ENCODE measurements at places on chromosomes 16 and 17.

DNA sequence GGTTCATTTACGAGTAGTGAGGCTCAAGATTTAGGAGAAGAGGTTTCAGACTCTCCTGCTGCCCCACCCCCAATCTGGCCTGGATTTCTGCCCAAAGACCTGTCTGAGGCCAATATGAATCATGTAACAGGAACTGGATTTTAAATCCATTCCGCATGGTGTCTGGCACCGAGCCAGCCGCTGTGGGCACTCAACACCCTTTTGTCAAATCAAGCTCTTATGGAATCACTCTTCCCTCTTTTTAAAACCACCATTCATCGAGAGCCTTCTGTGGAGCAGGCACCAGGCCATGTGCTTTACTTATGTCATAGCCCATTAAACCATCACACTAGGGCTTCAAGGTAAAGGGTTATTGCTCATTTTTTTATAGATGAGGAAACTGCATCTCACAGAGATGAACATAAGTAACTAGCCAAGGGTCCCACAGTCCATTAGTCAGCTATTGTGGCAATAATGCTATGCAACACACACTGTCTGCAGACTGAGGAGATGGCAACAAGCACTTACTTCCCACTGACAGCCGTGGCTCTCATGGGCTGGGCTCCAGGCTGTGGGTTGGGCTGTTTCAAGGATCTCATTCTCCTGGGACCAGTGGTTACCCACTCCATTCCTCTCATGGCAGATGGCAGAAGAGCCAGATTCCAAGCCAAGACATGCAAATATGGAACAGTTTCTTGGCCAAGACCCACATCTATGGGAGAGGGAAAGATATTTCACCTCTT, 93.6 kb downstream of the WSCD1 start:
- no peak for DNase-seq

GRCh38 chr17:28047806-28048205, 5.3 kb downstream of the NLK start:
- DNase-seq = no peak

DNA sequence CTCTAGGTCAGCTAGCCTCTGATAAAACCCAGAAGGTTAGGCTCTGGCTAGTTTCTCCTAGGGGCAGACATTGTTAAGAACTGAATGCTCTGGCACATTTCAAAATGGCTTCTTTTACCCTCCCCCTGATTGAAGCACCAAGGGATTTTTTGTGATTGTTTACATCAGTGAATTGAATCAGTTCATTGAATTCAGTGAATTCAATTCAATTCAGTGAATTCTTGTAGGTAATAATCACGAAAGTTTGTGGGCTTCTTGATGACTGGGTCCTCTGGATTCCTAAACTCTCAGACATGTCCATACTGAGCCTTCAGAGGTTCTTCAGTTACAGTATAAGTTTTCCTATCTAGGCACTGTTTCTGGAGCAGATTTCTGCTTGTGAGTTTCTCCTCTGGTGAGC, 135.2 kb upstream of the ELAC2 start:
- no peak for DNase-seq

GRCh38 chr16:56102183-56102686, 89.1 kb upstream of the GNAO1 start:
- no peak for DNase-seq

DNA sequence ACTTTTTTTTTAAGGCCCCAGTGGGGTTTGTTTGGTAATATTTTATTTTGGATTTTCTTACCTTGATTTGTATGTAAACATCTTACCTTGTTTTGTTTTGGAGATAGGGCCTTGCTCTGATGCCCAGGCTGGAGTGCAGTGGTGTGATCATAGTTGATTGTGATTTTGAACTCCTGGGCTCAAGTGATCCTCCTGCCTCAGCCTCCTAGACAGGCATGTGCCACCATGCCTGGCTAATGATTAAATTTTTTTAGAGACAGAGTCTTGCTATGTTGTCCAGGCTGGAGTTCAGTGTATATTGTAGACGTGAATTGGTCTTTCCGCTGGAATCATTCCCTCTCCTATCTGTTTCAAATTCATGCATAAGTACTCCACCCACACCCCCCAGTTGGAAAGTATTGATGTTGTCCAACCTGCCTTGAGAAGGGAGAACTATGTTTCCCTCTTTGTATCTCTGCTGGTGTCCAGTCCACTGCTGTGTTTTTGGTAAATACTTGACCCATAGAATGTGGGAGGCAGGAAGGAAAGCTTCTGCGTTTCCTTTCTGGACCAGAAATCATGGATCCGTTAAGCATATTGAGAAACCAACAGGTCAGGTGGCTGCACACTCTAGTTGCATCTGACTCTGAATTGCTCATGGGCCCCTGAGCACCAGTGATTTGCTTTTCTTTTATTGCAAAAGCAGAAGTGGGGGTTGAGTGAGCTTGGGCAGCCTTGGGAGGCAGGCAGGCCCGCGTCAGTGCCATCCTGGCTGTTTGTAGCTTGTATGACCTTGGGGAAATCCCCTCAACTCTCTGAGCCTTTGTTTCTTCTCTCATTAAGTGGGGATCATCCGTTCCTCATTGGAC, 25.0 kb downstream of the RMI2 start:
- DNase-seq = no peak

DNA sequence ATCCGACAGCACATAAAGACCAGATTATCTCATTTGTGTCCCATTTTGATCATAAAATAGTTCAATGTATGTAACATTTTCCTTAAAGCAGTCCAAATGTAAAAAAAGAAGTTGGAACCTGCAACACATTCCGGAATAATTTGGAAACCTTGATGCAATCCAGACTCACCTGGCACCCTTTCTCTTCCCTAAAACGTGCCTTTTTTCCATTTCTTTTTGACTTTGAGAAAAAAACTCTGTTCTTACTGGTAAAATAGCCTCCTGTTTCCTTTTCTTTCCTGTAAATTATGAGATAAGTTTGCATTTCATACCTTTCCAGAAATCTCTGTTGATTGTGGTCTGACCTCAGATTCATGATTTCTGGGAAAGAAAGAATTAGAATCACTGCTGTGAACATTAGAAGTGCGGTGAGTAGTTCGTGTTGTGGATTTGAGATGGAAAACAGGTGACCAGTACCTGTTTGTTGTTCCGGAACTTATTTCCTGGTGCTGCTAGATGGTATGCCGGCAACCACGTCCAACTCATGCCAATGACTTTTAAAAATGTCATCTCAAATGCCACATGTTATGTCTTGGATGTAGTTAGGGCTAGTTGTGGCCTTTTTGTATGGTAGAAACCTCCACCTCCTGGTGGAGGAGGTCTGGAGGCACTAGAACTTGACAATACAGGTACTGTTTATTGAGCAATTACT, 108.1 kb downstream of the SOCS1 start:
- DNase-seq = no peak

DNA sequence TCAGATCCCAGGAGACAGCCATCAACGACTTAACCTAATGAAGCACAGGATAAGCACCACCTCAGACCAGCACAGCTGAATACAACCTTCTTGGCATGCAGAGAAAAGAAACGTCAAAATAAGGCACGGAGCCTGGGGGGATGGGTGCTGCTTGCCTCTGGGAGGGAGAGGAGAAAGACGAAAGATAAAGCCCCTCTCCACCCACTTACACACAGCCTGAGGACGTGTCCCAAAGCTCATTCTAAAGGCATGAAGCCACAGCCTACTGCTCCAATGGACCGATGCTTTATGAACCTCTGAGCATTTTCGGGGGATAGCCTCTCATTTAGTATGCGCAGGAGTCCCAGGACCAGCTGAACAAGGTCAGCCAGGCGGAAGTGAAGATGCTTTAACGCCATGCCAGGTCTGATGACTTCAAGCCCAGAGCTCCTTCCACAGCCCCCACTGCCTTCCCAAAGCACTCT, 31.1 kb downstream of the ST3GAL2 start:
- no peak for DNase-seq

DNA sequence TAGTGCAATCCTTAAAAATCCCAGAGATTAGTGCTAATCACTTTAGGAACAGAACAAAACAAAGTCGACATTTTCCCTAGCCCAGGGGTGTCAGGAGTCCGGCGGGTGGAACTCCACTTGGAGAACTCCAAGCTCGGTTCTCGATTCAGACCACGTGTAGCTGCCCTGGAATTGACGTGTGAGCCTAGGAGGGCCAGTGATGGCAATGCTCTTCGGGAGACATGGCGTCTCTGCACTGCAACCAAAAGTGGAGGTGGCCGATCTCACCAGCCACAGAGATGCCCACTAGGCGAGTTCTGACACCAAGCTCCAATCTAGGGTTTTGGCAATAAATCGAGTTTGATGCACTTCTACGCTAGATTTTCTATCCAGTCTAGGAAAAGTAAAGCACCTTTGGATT, 17.6 kb downstream of the MAP1LC3B start:
- no peak for DNase-seq

- DNase-seq = peak; percentile 37
Observed at GRCh38 chr17:76141212-76142038, at the start of gene FOXJ1. Gene FOXJ1, minus strand, starts transcription at chr17:76141245. Its CDS starts 850 bp downstream, at chr17:76140395.

DNA sequence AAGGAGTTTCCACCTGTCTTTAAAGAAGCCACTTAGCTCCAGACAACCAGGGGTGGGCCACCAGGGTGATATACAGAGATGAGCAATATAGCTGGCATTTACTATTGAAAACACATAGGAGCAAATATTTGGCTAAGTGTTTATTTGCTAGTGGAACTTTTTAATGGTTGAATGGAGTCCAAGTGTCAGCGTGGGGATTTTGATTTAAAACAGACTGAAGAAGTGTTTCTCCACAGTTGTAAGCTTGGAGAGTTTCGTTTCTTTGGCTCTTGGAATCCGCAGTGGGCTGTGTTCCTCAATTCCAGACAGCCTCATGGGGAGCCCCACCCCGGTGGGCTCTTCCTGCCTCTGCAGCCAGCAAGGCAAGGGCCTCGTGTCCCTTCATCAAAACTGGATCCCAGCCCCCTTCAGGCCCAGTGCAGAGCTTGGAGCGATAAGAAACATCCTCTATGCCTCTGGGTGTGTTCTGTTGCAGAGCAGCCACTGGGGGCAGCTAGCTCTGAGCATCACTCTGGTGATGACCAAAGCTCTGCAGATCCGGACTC, 36.1 kb downstream of the NOG start:
- DNase-seq = no peak

- no peak for DNase-seq
Observed at GRCh38 chr16:57614944-57615343, 13.5 kb upstream of the ADGRG1 start.

GRCh38 chr16:55149622-55150021, 174.4 kb upstream of the IRX6 start:
- DNase-seq = no peak
